Stimulated activated CD4-positive, alpha-beta T cell treated with anti-CD3 and anti-CD28 coated beads, TNF-alpha, amount 100 ng/mL, for 1 hour (primary cell): ENCODE measurements at places on chromosomes 12 and 14.

- no peak for DNase-seq
These were observed 28.1 kb upstream of the GPR68 start for GRCh38 chr14:91272341-91273272.

DNA sequence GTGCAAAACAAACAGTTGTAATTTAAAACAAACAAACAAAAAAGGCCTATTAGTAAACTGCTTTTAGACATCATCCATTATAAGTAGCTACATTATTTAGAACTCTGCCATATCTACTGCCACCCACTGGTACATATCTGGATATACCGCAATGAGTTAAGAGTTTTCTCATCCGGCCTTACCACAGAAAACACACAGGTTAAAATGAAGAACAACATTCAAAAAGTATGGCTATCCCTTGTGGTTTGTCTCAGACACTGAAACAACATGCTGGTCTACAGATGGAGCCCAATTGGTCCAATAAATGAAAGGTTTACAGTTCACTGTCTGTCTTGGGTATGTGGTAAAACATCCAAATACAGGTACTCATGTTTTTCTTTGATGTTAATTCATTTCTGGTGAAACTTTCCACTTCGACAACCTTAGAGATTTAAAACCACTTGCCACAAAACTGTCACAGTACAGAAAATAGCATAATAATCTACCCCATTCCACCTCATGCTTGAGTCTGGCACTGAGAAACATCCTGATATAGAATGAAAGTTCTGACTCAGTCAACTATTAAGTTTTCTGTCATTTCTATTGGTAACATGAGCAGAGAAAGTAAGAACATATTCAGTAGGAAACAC is 354.3 kb downstream of the CEP128 start:
- DNase-seq: no peak

- DNase-seq: no peak
These were observed 798.1 kb downstream of the NRXN3 start for GRCh38 chr14:78968265-78968664.

- DNase-seq: no peak
These were observed 185.1 kb upstream of the DDHD1 start for GRCh38 chr14:53338192-53338591.

DNA sequence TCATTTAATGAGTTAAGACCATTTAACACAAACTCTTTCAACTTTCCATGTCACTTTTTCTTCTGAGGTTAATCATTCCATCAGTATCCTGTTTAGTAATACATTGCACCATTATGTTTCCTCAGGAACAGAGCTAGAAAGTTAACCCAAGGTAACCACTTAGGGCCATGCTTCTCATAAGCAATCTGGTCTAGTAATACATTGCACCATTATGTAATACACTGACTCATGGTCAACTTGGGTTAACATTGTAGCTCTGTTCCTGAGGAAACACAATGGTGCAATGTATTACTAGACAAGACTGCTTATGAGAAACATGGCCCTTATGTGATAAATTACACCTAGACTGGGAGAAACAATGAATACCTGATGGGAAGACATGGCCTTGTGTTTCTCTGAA is 21.7 kb downstream of the ERH start:
- DNase-seq: no peak

DNA sequence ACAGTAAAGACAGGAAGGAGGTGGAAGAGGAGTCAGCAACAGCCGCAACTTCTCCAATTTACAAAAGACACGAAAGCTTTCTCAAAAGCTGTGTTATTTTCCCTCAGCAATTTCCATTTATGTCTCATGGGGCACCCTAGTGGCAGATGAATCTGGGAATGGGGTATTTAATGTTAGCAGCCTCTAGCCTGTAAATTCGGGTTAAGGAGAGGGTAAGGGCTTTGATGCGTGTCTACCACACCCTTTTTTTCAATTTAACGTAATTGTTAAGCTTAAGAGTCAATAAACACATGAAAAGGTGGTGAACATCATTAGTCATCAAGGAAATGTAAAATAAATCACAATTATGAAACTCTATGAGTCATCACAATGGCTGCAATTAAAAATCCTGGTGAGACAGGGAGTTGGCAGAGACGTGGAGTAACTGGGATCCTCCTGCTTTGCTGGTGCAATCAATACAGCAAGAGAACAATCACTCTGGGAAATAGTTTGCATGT is 986.4 kb downstream of the AACS start:
- DNase-seq: no peak

GRCh38 chr12:915090-915489 is 34.4 kb downstream of the RAD52 start:
- DNase-seq: no peak

GRCh38 chr12:91918431-91918830 is 227.2 kb downstream of the BTG1 start:
- DNase-seq: no peak

- DNase-seq: no peak
These were observed 27.8 kb downstream of the COQ6 start for GRCh38 chr14:73977896-73978295.

GRCh38 chr12:26318661-26319068 is 123.3 kb downstream of the SSPN start:
- DNase-seq: no peak

DNA sequence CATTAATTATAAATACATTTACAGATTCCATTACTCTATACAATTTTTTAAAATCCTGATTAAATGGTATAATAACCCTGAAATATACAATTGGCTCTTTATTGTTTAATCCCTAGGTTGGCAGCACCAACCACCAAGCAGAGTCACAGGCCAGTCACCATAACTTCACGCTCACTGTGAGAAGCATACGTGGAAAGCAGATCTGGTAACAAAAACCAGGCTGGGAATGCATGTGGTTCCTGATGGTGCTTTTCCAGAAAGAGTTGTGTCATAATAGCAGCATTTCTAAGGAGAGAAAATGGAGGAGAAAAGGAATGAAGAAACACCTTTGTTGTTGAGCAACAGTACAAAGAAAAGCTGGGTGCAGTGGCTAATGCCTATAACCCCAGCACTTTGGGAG is 66.1 kb downstream of the SIX6 start:
- DNase-seq: no peak

DNA sequence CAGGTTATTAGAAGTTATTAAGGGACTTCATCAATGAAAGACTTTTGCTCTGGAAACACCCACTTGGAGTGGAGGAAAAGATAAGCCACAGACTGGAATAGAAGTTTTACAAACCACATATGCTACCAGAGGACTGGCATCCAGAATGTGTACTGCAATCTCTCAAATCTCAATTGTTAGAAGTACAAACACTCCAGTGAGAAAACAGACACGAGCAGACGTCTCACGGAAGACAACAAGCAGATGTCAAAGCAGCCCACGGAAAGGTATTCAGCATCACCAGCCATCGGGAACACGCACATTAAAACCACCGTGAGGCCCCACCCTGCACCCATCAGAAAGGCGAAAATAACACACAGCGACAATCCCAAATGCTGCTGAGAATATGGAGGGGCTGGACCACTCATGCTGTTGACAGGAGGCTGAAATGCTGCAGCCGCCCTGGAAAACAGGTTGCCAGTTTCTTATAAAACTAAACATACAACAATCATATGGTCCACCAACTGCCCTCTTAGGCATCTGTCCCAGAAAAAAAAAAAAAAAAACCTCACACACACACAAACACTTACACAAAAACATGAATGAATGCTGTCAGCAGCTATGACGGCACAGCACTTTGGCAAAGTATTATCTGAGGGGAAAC is 131.9 kb upstream of the SFSWAP start:
- DNase-seq: no peak

GRCh38 chr14:89902881-89903280 is 51.6 kb downstream of the EFCAB11 start:
- DNase-seq: no peak

DNA sequence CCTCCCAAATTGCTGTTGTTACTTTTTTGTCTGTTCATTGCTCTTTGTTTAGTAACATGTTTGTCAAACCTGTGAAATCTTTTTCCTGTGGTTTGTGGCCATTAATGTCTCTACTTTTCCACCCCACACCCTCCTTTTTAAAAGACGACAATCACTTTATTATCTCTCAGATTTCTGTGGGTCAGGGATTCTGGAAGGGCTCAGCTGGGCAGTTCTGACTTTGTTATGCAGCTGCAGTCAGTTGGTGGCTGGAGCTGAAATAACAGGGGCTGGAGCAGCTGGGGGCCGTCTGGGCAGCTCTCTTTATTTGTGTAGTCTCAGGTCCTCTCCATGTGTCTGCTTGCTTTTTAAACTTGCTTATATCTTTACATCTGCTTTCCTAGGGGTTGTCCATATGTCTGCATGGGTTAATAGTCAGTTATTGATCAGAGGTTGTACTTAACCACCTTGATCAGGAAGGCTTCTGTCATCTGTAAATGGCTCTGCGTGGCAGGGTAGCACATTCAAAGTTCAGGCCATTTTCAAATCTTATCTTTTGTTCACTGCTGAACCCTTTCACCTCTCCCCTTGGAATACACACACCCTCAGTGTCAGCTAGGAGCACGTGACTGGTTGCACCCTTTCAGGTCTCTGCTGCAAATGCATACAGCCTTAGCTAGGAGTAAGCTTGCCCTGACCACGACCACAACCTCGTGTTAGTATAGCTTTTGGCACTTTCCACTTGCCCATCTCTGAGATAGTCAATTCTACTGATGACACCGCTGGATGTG is 27.9 kb downstream of the BORCS5 start:
- DNase-seq: no peak

- no peak for DNase-seq
These were observed 18.1 kb downstream of the CEP170B start for GRCh38 chr14:104882991-104883660.

- DNase-seq: no peak
These were observed 98.1 kb downstream of the ZFC3H1 start for GRCh38 chr12:71565535-71565934.

GRCh38 chr12:110656071-110656655 is 32.8 kb downstream of the HVCN1 start:
- DNase-seq: no peak

GRCh38 chr12:23463172-23463571 is 486.3 kb downstream of the SOX5 start:
- DNase-seq: no peak

DNA sequence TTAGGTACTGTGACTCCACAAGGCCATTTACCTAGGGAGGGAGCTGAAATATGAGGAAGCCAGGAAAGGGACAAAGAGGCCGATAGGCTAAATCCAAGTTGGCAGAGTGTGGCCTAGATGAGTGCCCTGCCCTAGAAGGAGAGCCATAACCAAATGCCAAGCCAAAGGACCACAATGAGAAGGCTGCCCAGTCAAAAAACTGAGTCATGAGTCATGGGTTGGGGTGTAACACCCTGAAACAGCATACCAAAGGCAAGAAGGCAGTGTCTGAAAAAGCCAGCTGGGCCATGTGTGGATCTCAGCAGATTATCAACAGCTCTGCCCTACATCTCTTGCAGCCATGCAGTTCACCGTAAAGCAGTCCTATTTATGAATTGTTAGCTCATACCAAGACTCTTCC is 171.7 kb downstream of the PHLDA1 start:
- no peak for DNase-seq

- DNase-seq: no peak
These were observed 1.9 kb downstream of the TTLL5 start for GRCh38 chr14:75662966-75663365.

- DNase-seq: no peak
These were observed 192.2 kb upstream of the LMNTD1 start for GRCh38 chr12:25745281-25745680.

GRCh38 chr12:75809746-75810145 is 221.8 kb downstream of the PHLDA1 start:
- no peak for DNase-seq

GRCh38 chr12:81699551-81699950 is 59.6 kb downstream of the PPFIA2 start:
- DNase-seq: no peak

- DNase-seq: no peak
These were observed 29.0 kb downstream of the PEBP1 start for GRCh38 chr12:118164798-118165486.

DNA sequence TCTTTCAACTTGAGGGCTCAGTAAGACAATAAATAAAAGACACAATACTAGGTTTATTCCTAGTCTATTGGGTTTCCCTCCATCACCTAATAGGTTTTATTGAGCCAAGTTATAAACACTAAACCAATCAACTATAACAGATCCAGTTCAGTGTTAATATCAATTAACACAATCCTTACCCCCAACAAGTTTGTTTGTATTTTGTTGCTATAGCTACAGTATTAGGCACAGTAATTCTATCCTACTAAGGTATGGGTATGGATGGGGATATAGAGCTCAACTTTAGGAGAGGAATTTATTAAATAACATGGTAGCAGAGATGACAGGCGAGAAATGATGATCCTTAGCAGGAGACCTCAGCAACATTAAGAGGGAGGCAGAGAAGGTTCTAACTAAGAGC is 13.3 kb downstream of the PPP4R3A start:
- DNase-seq: no peak

GRCh38 chr12:103318566-103318965 is 177.2 kb downstream of the C12orf42 start:
- no peak for DNase-seq

GRCh38 chr12:32843528-32844095 is 53.0 kb downstream of the PKP2 start:
- DNase-seq: no peak

GRCh38 chr12:50181691-50182090 is 14.5 kb upstream of the CERS5 start:
- no peak for DNase-seq

GRCh38 chr14:68814539-68815297 is 21.9 kb upstream of the ZFP36L1 start:
- DNase-seq: no peak

GRCh38 chr12:1630133-1630826 is 1.2 kb downstream of the WNT5B start:
- DNase-seq: no peak

GRCh38 chr12:5720381-5721005 is 224.6 kb downstream of the ANO2 start:
- DNase-seq: no peak

GRCh38 chr14:73457924-73458182 is 493 bp downstream of the NUMB start:
- DNase-seq: no peak

DNA sequence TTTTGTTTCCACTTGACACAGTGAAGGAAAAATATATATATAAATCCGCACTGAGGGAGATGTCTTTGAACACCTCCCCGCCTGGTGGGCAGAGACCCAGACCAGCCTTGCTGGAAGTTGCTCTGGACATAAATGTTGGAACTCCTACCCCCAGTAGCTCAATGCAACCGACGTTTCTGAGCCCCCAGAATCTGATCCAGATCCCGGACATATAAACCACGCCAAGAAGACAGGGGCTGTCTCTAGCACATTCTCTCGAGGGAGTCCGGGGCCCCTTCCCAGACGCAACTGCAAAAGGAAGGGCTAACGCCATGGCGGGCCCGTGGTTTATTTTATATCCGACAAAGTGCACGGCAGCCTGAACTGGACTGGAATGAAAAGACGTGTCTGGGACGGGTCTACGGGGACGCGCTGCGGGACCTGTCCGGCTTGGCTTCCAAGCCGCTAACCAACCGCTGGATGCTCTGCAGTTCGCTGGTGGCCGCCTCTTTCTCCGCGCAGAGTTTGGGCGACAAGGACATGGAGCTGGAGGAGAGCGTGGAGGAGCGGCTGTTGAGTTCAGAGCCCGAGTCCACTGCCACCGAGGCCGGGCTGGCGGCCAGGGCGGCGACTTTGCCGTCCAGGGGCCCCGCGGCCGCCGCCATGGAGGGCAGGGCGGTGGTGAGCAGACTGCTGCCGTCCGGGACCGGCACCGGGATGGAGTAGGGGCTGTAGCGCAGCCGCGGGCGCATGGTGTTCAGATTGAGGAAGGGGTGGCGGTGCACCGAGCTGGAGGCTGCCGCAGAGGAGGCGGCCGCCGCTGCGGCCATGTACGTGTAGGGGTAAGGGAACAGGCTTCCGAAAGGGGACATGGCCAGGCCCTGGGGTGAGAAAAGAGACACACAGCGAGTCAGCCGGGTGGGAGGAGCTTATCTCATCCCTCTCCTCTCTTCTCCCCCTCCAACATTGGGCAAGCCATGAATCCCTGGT is 12.2 kb downstream of the TBX3 start:
- no peak for DNase-seq
